GM12878 (cell line): ENCODE measurements at places on chromosomes 2 and 18. TPM values are rescaled to one million over a fixed set of nuclear protein-coding genes. Genes with fewer than 3 reads are reported as not detected.

Gene HOXD13
- not detected in 2 replicates for polyA plus RNA-seq

Gene CD207
- polyA plus RNA-seq = not detected in 2 replicates

- no peaks in the 10 kb centered on the region for H3K27me3 ChIP-seq
- no peaks in the 10 kb centered on the region; the same call in 1 of the 2 replicates for H3K4me1 ChIP-seq
- peaks cover 7% of the 10 kb centered on the region; the same call in 1 of the 2 replicates for H3K36me3 ChIP-seq
Measured at GRCh38 chr18:57621246-57621604, 411 bp downstream of the NARS1 start.

Gene MDH1B
- polyA plus RNA-seq = 1.3 and 1.6 TPM in 2 replicates

Gene NT5C1B
- 0.22 and 0.44 TPM in 2 replicates for polyA plus RNA-seq

GRCh38 chr2:196247976-196248280 is 76.5 kb upstream of the STK17B start:
- peaks cover 7% of the 10 kb centered on the region for H3K4me1 ChIP-seq
- H3K27me3 ChIP-seq = no peaks in the 10 kb centered on the region
- no peak overlapping the region for H3K4me3 ChIP-seq
- DNase-seq = no peak

Gene DUSP2
- polyA plus RNA-seq = 4.5 and 10.2 TPM in 2 replicates

GRCh38 chr2:228987441-228988155 is 283.5 kb downstream of the PID1 start:
- H3K27ac ChIP-seq = no peak overlapping the region
- no peak for DNase-seq
- H3K4me3 ChIP-seq = no peak overlapping the region

DNA sequence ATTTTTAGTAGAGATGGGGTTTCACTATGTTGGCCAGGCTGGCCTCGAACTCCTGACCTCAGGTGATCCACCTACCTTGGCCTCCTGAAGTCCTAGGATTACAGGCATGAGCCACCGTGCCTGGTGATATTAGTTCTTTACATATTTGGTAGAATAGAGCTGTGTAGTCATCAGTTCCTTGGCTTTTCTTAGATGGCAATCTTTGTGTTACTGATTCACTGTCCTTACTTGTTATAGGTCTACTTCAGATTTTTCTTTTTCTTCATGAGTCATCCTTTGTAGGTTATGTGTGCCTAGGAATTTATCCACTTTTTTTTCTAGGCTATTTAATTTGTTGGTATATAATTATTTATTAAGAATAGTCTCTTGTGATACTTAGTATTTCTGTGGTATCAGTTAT is 30.3 kb upstream of the ZSWIM2 start:
- no peaks in the 10 kb centered on the region for H3K36me3 ChIP-seq
- no peak overlapping the region for H3K27ac ChIP-seq
- H3K4me1 ChIP-seq = no peaks in the 10 kb centered on the region
- no peak for DNase-seq
- no peak overlapping the region for H3K4me3 ChIP-seq

DNA sequence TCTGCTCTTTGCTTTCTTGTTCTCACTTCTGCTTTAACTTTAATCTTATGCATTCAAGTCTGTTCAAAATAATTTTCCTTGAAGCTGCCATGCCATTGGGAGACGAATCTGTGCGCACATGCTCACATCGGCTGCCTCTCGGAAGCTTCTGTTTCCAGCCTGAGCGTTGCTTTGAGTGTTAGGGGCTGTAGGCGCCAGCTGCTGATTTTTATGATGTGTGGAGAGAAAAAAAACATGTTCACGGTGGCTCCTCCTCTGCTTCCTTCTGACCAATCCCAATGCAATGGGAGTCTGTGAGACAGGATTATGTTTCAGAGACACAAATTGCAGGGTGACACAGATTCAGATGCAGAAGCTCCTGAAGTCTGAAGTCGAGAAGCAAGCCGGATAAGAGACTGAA is at the start of gene MC4R:
MC4R (minus strand) TSS at position 180 of the 400 bp plus-strand sequence. CDS start 426 bp downstream, outside the sequence.
- H3K4me3 ChIP-seq = no peak within 1 kb of the TSS
- H3K27me3 ChIP-seq = no peaks in the 10 kb centered on the region
- no peaks in the 10 kb centered on the region for H3K36me3 ChIP-seq
- no peak within 1 kb of the TSS for H3K27ac ChIP-seq
- no peak for DNase-seq

- no peaks in the 10 kb centered on the region for H3K27me3 ChIP-seq
- H3K4me1 ChIP-seq = peaks cover 3% of the 10 kb centered on the region; the same call in 1 of the 2 replicates
- no peak overlapping the region; the same call in 1 of the 2 replicates for H3K27ac ChIP-seq
- peak overlapping the region; percentile 86 for H3K4me3 ChIP-seq
Measured at GRCh38 chr2:95166065-95166763, 605 bp downstream of the ZNF2 start.

GRCh38 chr2:98502556-98503335 is 58.1 kb downstream of the INPP4A start:
- H3K4me1 ChIP-seq = peaks cover 28% of the 10 kb centered on the region
- peaks cover 14% of the 10 kb centered on the region for H3K36me3 ChIP-seq
- H3K27me3 ChIP-seq = no peaks in the 10 kb centered on the region
- H3K4me3 ChIP-seq = no peak overlapping the region
- DNase-seq = no peak

GRCh38 chr18:58766946-58767345 is 95.7 kb downstream of the MALT1 start:
- H3K4me3 ChIP-seq = no peak overlapping the region
- peaks cover 17% of the 10 kb centered on the region for H3K4me1 ChIP-seq
- H3K36me3 ChIP-seq = no peaks in the 10 kb centered on the region
- H3K27me3 ChIP-seq = no peaks in the 10 kb centered on the region; the same call in 1 of the 2 replicates
- H3K27ac ChIP-seq = no peak overlapping the region
- DNase-seq = no peak

Gene LRRC30
- not detected in 2 replicates for polyA plus RNA-seq

Gene RGPD4
- 0.05 TPM in 1 of 2 replicates, not detected in the other for polyA plus RNA-seq

DNA sequence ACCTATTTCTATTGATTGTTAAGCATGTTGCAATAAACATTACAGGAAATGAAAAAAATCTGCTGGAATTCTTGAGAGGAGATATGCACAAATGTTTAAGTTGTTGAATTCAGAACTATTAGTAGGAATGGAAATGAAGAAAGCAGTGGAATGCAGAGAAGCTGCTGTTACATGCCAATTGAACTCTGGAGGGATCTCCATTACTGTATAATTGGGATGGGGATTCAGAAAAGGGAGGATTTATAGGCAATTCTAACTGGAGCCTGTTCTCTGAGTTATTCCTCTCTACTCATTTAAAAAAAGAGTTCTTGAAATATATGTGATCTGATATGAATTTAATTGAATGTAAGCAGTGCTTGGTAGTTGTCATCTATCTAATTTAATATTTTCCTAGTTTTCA is 2.6 kb upstream of the ASXL3 start:
- peaks cover 12% of the 10 kb centered on the region for H3K27me3 ChIP-seq
- H3K27ac ChIP-seq = no peak overlapping the region
- no peak for DNase-seq
- no peak overlapping the region for H3K4me3 ChIP-seq

DNA sequence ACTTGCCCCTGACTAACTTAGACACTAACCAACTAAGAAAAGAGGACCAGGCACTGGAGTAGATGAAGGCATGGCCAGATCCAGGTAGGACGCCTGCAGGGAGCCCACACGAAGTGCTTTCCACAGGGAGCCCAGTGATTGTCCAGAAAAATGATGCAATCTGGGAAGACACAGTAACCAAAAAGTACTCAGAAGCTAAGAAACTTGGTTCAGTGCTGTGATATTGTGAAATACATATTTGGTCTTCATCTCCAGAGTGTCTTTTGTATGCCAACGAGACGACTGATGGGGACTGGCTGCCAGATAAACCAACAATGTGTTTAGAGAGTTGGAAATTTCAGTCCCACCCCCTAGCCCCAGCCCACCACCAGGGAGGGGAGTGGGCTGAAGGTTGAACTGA is 135.0 kb downstream of the SP3 start:
- H3K36me3 ChIP-seq = no peaks in the 10 kb centered on the region
- no peaks in the 10 kb centered on the region for H3K4me1 ChIP-seq
- no peaks in the 10 kb centered on the region; the same call in none of the 2 replicates for H3K27me3 ChIP-seq
- H3K4me3 ChIP-seq = no peak overlapping the region
- no peak overlapping the region for H3K27ac ChIP-seq

DNA sequence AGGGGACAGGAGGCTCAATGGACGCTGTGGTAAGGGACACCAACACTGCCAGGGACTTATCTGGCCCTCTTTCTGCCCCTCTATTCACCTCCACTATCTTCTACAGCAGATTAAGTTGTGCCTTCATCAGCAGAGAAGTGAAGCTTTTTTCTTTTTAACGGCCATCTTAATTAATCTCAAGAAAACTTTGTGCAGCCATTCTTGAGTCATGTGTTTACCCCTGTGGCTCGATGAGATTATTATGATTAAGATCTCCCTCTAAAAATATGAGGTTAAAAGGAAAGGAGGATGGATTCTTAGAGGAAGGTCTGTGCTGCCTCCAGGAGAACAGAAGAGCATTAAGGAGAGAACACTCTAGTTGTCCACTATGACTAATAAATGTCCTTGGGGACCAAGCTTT is 32.4 kb upstream of the DSC1 start:
- no peaks in the 10 kb centered on the region for H3K4me1 ChIP-seq
- H3K27me3 ChIP-seq = no peaks in the 10 kb centered on the region
- no peaks in the 10 kb centered on the region for H3K36me3 ChIP-seq

- no peak overlapping the region for H3K4me3 ChIP-seq
- H3K27ac ChIP-seq = no peak overlapping the region
- H3K4me1 ChIP-seq = peaks cover 4% of the 10 kb centered on the region; the same call in 1 of the 2 replicates
Measured at GRCh38 chr2:73291093-73291460, 2.3 kb downstream of the EGR4 start.

DNA sequence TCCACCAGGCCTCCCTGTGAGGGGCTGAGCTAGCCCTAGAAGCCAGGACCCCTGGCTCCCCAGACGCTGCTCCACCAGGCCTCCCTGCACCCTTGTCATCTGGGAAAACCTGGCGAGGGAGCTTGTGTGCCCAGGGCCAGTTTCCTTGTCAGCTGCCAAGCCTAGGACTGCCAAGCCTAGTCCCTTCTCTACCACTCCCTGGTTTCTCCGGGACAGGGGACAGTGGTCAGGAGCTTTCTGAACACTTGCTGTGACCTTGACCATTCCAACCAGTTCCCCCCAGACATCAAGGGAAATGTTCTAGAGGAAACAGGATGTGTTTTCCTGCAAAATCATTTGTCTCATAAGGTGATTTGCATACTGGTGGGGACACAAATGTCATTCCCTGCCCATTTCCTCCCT is 41.3 kb upstream of the MRPL33 start:
- no peaks in the 10 kb centered on the region for H3K36me3 ChIP-seq
- H3K4me1 ChIP-seq = peaks cover 3% of the 10 kb centered on the region; the same call in 1 of the 2 replicates
- no peak for DNase-seq
- H3K27me3 ChIP-seq = peaks cover 3% of the 10 kb centered on the region
- H3K4me3 ChIP-seq = no peak overlapping the region

Gene SPEG
- polyA plus RNA-seq = not detected in 2 replicates

DNA sequence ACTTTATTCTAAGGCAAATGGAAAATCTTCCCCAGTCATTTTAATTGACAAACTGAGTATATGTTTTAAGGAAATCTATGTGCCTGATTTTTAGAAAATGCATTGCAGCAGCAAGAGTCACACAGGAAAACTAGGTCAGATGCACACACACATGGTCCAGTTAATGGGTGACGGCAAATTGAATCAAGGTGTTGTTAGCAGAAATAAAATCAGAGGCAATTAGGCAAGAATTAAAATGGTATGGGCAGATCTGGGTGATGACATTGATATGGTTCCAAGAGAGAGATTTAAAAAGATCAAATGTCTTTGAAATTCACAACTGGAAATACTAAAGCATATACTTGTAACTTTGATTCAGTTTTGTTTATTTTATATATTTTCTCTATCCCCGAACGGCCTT is 174.2 kb upstream of the CDH19 start:
- no peaks in the 10 kb centered on the region for H3K4me1 ChIP-seq
- H3K4me3 ChIP-seq = no peak overlapping the region
- no peak for DNase-seq
- no peaks in the 10 kb centered on the region for H3K36me3 ChIP-seq
- H3K27me3 ChIP-seq = no peaks in the 10 kb centered on the region

Gene REG3G
- polyA plus RNA-seq = not detected in 2 replicates

DNA sequence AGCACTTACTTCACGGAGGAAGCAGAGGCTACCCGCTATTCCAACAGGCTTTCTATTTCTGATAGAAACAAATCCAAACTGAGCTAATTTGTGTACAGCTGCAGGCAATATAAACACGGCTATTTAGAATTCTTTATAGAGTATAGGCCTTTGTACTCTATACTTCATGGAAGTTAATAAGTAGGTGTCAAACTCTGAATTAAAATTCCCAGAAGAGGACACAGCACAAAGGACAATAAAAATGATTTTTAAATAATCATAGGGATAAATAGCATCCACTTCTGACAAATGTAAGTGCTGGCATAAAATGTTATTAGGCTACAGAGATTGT is 261.5 kb downstream of the AFF3 start:
- no peak overlapping the region for H3K27ac ChIP-seq
- no peak overlapping the region for H3K4me3 ChIP-seq
- no peaks in the 10 kb centered on the region for H3K4me1 ChIP-seq
- DNase-seq = no peak
- no peaks in the 10 kb centered on the region; the same call in 1 of the 2 replicates for H3K27me3 ChIP-seq
- H3K36me3 ChIP-seq = no peaks in the 10 kb centered on the region

- no peaks in the 10 kb centered on the region for H3K27me3 ChIP-seq
- no peaks in the 10 kb centered on the region; the same call in 1 of the 2 replicates for H3K4me1 ChIP-seq
- no peak for DNase-seq
- H3K27ac ChIP-seq = no peak overlapping the region
Measured at GRCh38 chr18:11570769-11571412, 38.5 kb upstream of the SLC35G4 start.

Gene CEP76
- polyA plus RNA-seq = 14.9 and 17.8 TPM in 2 replicates

DNA sequence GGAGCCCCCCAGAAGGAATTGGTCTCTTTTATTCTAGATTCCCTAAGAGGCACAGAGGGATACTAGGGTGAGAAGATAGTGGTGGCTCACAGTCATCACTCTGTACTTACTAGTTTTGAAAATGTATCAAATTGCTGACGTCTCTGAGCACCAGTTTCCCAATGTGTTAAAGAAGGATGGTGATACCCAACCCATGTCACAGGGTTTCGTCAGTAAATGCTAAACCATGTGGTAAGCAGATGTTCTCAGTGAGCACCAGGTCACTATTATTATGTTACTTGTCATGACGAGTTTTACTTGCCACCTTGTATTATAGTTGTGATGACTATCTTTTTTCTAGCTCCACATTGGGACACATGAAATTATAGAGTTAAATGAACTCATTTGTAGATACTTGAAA is 54.7 kb downstream of the NEDD4L start:
- H3K27ac ChIP-seq = no peak overlapping the region
- H3K4me1 ChIP-seq = peaks cover 11% of the 10 kb centered on the region
- H3K27me3 ChIP-seq = no peaks in the 10 kb centered on the region
- no peak for DNase-seq
- H3K36me3 ChIP-seq = no peaks in the 10 kb centered on the region

Gene ZAP70
- 1.2 TPM in 2 replicates for polyA plus RNA-seq

- H3K27me3 ChIP-seq = no peaks in the 10 kb centered on the region
- H3K4me1 ChIP-seq = no peaks in the 10 kb centered on the region
- no peak overlapping the region for H3K4me3 ChIP-seq
- H3K36me3 ChIP-seq = no peaks in the 10 kb centered on the region
- H3K27ac ChIP-seq = no peak overlapping the region
Measured at GRCh38 chr2:201969938-201970785, 63.5 kb upstream of the FZD7 start.

DNA sequence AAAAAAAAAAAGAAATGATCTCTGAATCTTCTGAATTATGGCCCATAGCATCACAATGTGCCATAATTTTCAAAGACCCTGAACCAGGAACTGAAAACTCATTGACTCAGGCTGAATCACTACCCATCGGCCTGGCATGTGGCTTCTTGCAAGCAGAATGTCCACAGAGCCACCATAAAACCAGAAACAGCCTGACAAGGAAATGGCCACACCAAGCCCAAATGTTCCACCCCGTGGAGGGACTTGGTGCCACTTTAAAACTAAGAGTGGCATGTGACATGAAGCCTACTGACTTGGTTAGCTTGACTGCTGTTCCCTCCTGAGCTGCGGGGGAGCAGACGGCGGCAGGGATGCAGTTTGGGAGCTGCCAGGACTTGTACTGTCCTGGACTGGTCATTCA is 71.2 kb upstream of the RBM44 start:
- no peak overlapping the region for H3K27ac ChIP-seq
- no peaks in the 10 kb centered on the region for H3K4me1 ChIP-seq
- peaks cover 31% of the 10 kb centered on the region; the same call in 1 of the 2 replicates for H3K36me3 ChIP-seq
- no peaks in the 10 kb centered on the region for H3K27me3 ChIP-seq
- no peak overlapping the region for H3K4me3 ChIP-seq
- DNase-seq = no peak
